ENCODE measurements at places on chromosomes 5 and 9.

DNA sequence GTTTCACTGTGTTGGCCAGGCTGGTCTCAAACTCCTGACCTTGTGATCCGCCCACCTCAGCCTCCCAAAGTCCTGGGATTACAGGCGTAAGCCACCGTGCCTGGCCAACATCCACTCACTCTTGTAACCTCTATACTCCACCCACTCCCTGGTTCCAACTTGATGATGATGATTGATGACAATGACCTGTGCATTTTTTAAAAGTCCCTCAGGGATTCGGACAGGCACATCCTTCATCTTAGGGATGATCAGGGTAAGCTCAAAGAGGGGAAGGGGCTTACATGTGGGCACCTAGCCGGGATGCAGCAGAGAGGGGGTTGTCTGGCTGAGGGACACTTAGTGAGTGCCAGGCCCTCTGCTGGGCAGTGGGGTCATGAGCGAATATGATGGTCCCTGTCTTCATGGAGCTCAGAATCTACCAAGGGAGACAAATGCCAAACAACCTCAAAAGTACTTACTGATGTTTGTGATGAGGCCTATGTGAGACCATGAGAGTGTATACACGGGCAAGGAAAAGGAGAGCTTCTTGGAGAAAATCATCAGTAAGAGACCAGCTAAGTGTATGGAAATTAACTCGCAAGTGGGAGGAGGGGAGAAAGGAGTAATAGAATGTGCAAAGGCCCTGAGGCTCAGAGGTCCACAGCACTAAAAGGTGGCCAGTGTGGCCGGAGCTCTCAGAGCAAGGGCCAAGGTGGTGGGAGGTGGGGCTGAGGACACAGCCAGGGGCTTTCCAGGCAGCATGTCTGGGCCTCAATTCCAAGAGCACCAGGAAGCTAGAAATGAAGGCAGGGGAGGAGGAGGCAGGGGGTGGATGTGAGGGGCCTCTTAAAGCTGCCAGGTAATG, 27.4 kb downstream of the LHX2 start:
- no peak for DNase-seq

DNA sequence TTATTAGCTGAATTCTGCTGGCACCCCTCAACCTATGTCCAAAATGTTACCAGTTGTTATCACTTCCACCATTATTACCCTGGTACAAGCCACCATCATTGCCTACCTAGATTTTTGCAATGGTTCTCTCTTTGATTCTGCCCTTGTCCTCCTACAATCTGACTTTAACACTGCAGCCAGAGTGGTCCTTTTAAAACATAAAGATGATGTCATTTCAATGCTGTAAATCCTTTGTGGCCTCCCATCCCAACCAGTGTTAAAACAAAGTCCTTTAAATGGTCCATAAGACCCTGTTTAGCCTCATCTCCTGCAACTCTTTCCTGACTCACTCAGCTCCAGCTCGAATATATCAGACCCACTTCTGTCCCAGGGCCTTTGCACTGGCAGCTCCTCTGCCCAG, 54.9 kb upstream of the FSTL4 start:
- no peak for DNase-seq

DNA sequence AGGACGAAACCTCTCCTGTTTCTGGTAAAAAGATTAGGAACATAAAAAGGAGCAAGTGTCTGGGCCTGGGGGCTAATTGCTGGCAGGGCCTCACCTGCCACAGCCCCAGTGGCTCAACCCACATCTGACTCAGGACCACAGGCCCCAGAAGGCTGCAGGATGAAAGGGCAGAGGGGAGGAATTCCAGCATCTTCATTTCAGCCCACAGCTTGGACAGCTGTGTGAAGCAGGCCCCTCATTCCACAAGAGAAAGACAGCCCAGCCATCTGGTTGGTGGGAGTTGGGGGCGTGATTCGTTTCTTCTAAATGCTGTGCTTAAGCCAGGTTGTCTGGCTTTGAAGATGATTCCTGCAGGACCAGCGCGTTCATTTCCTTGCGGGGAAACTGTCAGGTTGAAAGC, 29.1 kb downstream of the NKX2-5 start:
- no peak for DNase-seq

DNA sequence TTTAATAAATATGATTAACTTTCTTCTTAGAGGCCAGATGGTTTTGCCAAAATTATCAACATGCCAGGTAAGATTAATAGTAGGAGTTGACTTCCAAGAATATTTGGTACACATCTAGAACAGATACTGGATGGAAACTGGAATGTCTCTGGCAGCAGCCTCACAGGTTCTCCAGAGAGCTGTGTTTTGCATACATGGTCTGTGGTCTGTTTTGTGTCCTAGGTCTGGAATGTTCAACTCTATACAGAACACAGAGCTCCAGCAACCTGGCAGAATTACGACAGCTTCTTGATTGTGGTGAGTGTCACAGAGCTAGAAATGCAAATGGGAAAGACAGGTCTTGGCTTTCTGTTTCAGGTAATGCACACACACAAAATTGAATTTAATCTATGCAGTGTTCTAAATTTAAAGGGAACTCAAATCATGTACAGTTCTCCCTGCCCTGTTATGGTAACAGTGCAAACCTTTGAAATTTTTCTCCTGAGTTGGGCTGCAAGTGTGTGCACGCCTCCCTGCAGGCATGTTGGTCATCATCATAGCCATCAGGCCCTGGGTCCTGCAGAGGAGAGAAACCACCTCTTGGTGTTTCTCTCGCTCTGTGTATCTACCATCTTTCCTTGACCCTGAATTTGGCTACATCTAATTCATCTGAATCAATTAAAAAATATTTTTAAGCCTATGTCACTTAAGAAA, 58.3 kb downstream of the PIK3R1 start:
- no peak for DNase-seq

- no peak for DNase-seq
Observed at GRCh38 chr5:148805326-148806290, 20.8 kb upstream of the ADRB2 start.

GRCh38 chr9:108445431-108446071, 410.2 kb downstream of the ACTL7B start:
- no peak for DNase-seq

DNA sequence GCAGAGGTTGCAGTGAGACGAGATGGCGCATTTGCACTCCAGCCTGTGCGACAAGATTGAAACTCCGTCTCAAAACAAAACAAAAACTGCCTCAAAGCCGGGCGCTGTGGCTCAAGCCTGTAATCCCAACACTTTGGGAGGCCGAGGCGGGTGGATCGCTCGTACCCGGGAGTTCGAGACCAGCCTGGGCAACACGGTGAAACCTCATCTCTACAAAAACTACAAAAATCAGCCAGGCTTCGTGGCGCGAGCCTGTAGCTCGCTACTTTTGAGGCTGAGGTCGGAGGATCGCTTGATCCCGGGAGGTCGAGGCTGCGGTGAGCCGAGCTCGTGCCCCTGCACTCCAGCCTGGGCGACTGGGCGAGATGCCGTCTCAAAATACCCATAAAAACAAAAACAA, 988 bp downstream of the GFM2 start:
- no peak for DNase-seq

DNA sequence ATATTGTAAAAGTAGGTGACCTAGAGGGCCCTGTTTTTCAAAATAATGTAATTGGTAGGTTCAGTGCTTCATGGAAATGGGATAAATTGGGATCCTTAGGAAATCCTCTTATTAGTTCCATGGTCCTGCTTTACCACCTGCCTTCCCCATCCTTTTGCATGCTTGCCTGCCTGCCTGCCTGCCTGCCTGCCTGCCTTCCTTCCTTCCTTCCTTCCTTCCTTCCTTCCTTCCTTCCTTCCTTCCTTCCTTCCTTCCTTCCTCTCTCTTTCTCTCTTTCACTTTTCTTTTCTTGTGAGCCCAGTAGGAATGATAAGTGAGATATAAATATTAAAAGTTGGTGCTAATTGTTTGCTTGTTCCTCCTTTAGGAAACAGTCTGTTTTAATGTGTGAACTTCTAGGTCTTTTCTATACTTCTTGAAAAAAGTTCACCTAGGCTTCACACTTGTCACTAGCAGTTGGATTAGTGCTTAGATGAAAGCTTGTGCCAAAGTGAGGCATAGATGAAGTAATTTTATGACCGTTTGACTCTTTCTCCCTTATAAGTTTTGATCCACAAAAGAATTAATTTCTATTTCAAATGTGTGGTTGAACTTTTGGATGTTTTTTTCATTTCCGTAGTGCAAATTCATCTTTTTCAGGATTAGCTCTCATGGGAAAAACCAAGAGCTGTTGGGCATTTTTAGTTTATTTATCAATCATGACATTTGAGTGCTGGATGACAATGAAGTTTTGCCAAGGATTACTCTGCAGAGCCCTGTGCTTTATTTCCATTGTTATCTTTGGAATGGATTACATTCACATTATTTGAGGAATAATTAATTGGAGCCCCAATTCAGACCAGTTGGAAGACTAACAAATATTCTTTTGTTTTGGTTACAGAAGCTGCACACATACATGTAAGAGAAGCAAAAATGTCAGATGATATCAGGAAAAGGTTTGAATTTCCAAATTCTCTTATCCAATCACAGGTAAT, 30.7 kb downstream of the FOCAD start:
- no peak for DNase-seq

- DNase-seq, result peak; percentile 32
Observed at GRCh38 chr5:53381-54174, 38.4 kb upstream of the PLEKHG4B start.

DNA sequence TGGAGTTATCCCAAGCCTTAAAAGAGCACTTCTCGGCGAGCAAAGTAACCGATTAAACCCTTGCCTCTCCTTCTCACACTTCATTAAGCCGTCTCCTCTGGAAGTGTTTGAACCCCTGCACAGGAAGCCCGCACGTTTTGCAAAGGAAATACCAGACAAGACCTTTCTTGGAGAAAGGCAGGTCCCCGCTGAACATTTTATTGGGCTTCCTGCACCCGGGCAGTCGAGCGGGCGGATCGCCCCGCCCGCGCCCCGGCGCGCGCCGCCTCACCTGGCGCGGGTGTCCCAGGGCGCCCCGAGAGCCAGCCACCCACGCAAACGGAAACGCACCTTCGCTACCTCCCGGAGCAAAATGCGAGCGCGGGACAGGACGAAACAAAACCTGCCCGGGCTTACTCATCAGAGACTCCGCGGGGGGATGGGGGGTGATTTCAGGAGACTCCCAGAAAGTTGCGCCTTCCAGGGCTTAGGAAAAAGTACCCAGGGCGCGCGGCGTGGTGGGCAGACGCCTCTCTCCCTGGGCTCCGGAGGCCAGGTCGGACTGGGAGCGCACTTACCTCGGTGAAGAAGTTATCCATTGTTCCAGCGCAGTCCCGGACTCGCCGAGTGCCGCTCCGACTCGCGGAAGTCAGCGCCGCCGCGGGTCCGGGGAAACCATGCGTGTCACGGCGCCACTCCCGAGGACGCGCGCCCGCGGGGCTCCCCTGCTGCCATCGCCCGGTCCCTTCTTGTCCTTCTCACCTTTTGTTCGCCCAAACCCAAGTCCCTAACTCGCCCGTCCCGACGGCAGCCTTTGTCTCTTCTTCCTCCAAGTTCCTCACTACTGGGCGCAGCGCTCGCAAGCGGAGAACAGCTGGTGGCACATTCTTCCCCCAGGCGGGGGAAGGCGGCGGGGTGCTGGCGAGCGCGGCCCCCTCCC, 598 bp downstream of the MYO10 start:
- no peak for DNase-seq

DNA sequence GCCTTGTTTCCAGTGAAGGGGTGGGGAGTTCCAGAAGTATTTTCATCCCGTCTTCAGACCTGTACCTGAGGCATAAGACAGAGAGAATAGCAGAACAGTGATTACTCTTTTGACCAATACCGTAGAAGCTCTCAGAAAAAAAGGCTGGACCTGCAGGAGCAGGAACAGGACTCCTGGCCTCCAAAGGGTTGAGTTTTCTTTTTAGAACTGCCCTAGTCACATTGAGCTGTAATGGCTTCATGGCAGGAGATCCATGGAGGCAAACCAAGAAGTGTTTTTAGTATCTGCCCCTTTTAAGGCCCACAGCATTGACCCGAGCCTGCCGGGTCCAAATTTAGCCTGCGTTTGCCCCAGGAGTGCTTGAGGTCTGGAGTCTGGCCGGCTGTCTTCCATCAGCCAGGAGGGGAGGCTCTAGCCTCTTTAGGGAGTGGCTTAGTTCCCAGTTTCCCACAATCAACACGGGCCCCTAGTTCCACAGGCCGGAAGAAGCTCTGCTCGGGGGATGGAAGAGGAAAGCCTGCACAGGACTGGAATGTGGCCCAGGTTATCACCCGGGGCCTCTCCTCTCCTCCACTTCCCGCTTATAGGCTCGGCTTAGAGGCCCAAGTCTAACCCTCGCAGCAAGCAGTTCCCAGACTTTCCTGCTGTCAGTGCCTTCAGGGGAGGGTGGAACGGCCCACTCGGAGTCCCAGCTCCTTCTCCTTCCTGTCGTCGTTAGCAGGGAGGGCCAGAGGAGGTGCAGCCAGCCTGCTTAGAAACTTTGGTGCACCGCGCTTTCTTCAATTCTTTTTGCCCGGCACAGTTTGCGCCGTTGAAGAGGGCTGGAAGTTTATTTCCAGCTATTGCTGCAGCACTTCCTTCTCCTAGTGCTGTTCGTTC, 80.7 kb downstream of the C9orf152 start:
- no peak for DNase-seq

Data from SHP77 (cell line).